ENCODE measurements at places on chromosomes 3 and 15.
A peak's percentile ranks its signal among the peaks of the same experiment; 100 is the strongest.

DNA sequence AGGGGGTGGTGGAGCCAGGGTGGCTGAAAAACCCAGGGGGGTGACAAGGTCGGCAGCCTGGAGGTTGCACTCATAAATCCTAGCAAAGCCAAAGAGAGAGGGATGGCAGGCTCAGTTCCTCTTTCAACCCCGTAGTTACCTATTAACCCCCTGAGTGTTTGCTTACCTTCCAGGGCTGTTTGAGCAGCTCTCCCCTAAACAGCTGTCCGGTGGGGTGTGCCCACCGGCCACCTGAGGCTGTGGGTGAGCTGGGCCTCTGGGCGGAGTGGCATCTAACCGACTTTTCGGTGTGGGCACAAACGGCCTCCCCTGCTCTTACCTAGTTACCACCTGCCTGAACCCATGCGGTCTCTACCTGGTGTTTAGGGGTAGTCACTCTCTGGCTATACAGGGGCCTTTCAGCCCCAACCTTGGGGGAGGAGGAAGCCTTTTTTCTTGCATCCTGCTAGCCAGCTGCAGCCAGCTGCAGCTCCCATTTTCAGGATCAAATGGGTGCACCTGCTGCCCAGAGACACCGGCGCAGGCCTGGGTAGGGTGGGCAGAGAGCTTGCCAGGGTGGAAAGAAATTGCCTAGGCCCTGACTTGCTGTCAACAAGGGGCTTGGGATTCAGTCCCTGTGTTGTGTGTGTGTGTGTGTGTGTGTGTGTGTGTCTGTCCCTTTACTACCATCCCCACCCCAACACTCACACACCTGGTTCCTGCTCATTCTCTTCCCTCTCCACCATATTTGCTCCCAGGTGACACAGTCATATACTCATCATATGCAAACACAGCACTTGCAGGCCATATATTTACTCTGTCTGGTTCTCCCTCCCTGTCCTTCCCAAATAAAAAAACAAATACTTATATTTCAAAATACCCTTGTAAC, 3.7 kb downstream of the DLL4 start:
- DNase-seq: no peak

DNA sequence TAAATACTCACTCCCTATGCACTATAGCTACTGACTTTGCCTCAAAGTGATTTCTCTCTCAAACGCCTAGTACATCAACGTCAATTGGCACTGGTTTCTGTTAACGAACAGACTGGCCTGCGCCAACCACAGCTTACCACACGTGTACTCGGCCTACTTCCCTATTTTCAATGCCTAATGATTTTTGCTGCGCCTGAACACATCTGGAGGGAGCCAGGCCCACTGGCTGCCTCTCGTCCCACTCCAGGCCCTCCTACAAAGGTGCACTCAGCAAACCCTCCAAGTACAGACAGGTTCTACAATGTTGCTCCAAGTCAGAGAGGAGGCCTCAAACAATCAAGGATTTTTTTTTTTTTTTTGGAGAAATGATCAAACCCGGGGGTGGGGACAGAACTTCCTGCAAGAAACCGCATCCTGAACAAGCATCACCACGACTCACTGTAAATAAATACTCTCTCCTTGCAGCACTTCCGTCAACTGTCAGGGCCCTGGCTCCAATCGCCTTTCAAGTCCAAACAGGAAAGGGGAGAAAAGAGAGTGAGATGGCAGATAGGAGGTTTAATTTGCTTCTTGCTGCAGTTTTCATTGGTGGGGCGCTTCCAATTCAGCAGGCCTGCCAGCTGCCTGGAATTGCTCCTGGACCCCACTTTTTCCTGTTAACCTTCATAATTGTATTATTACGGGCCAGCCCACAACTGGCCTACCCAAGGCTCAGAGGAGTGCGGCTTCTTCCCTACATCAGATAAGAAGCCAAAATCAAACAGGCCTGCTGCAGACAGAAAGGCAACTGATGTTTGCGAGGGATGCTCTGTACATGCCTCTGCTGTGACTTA, 139.3 kb downstream of the FOXP1 start:
- peak; percentile 28 for DNase-seq

GRCh38 chr3:86562090-86562489, 428.9 kb downstream of the VGLL3 start:
- no peak for DNase-seq

GRCh38 chr15:57198654-57199291, 177.5 kb upstream of the CGNL1 start:
- no peak for DNase-seq

DNA sequence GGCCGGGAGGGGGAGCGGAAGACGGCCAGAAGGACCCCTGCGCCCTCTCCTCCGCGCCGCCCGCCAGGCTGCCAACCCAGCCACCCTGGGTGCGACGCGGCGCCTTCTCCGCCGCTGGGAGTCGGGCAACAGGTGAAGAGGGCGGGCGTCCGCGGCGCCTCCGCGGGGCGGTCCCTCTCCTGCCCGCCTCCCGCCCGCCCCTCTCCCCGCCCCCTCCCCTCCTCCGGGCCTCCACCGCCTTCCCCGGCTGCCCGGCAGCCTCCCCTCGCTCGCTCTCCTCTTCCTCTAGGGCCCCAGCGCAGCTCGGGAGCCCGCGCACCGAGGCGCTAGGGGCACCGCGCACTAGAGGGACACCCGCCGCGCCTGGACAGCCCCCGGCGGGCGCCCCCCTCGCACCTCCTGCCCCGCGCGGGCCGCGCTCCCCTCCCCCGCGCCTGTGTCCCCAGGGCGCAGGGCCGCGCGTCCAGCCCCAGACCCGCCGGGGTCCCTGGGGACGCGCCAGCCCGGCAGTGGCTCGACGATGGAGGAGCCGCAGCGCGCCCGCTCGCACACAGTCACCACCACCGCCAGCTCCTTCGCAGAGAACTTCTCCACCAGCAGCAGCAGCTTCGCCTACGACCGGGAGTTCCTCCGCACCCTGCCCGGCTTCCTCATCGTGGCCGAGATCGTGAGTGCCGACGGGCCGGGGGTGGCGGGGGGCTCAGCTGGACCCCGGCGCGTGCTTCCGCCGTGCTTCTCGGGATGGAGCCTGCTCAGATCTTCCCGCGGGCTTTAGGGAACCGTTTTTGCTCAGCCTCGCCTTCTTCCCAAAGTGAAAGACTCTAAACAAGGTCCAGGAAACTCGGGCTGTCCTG, at the start of gene CMTM8:
TSS of gene CMTM8 (plus strand) at position 228 of the 854 bp plus-strand sequence. CDS start at position 521, 293 bp downstream.
- no peak for DNase-seq

- DNase-seq: no peak
Observed at GRCh38 chr3:123781138-123781537, 103.0 kb downstream of the MYLK start.

DNA sequence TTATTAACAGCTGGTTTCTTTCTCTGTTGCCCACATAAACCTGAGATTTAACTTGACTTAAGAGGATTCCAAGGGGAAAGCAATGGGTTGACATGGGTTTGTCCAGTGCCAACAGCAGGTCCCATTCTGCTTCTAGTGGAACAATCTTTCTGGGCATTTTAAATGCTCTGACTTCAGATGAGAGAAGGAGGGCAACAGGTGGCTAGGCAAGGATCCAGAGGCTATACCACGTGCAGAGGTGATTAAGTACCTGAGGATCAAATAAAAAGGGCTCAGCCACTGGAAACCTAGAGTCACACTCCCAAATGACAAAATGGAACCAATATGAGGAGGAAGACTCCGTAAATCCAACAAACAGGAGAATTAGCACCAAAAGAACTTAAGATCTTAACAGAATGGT, 28.5 kb downstream of the CMTM6 start:
- no peak for DNase-seq

- no peak for DNase-seq
Observed at GRCh38 chr3:12451960-12452359, 32.3 kb upstream of the TSEN2 start.

GRCh38 chr15:33201491-33202231, 7.1 kb upstream of the FMN1 start:
- no peak for DNase-seq

GRCh38 chr15:42919799-42920518, 619 bp downstream of the TTBK2 start:
- DNase-seq: no peak

DNA sequence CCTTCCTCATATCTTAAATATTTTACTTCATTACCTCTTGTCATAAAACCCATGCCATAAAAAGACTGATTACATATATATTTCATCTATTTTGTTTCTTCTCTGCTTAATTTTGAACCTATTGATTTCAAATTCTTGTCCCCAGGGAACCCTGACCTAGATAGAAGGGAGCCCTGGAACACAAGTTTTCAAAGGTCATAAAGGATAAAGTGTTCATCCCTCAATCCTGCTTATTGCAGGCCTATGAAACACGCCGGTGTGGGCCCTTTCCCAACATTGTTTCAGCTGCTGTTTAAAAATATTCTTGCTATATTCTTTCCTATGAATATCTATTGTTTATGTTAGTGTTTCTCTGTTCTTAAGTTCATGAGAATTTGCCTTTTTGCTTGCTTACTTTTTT, 1389.5 kb upstream of the GBE1 start:
- DNase-seq: no peak

DNA sequence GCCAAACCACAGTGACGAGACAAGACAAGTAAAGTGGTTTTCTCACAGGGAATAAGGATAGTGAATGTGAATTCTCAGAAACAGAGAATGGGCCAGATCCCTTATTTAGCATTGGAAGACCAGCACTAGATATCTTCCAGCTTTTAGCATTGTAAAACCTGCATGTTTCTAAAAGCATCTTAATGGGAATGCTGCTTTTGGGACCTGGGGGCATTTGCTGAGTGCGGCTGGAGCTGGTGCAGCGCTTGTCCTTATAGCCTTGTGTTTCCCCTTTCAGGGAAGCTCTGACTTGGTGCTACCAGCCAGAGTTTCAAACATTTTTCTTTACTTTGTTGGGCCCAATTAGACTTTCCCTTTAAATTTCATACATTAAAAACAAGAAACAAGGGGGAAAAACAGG, 52.9 kb downstream of the CLSTN2 start:
- no peak for DNase-seq

- peak; percentile 6 for DNase-seq
Observed at GRCh38 chr15:89472785-89473256, 23.6 kb downstream of the RHCG start.

- DNase-seq: no peak
Observed at GRCh38 chr3:152769523-152769922, 65.4 kb upstream of the P2RY1 start.

DNA sequence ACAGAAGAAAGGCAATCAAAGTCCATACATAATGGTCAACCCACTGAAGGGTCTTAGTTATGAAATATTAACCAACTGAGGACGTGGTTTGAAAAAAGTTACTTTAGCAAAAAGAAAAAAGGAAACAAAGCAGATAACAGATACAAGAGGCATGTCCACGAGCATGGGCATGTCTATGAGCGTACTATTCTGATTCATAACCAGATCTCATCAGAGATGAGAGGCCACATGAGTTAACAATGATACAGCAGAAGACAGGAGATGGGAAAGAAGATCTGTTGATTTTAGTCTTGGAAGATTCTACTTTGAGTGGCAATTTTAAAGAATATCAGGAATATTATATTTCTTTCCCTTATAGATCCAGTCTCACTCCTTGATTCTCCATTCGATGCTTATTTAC, 262.9 kb upstream of the SLITRK3 start:
- DNase-seq: no peak

DNA sequence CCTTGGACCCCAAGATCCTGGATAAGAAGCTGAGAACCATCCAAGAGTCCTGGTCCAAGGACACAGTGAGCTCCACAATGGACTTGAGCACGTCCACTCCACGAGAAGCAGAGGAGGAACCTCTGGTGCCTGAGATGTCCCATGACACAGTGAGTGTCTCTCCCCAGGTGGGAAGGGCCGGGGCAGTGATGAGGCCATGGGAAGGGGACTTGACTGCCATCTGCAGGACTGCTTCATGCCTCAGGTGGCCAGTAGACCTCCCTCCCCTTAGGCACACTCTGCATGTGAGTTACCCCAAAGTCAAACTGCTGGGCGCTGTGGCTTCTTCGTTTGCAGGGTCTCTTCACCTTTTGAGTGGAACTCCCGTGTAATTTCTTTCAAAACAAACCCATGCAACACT, 59.7 kb downstream of the CCDC33 start:
- no peak for DNase-seq

- peak; percentile 24 for DNase-seq
Observed at GRCh38 chr15:85854345-85855097, 59.8 kb upstream of the KLHL25 start.

- DNase-seq: no peak
Observed at GRCh38 chr15:80732818-80733217, 37.7 kb downstream of the ABHD17C start.

DNA sequence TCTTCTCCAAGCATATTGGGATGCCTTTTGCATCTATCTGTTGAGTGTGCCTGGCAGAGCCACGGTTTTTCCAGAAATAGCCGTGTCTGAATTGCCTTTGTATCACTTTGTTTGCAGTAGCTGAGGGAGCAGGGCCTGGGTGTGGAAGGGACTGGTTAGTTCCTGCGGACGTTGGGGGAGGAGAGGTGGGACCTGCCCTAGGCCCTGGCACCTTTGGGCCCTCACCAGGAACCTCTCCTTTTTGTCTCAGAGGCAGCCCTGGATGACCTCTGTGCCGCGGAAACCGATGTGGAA, 18.6 kb downstream of the ATRIP start:
- no peak for DNase-seq

GRCh38 chr3:56200251-56200650, 268.0 kb downstream of the ERC2 start:
- no peak for DNase-seq

DNA sequence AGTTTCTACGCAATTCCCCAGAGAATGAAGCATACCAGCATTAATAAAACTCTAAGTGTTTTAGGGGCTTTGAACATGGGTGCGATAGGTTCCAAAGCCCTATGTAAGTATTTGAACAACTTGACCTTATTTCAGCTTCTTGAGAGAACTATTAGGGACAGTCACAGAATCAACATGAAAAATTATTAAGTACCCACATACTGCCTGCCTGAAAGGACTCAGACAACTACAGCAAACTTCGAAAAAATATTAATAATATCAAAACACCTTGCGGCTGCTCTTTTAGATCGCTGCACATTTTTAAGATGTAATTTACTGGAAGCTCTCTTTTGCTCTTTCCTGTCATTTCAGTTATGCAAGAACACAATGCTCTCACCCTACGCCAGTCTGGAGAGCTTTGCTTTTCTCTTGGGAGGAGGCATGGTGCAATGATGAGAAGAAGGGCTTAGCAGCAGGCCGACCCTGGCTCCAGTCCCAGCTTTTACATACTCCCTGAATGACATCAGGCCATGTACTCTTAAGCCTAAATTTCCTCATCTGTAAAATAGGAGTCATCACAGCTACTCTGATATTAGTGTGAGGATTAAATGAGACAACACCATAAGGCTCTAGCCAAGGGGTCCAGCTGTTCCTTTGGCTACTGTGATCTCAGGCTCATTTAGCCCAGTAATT, 640.7 kb downstream of the FHIT start:
- DNase-seq: peak; percentile 84

- DNase-seq: no peak
Observed at GRCh38 chr15:52523192-52523591, 5.5 kb downstream of the MYO5A start.

Data from fibroblast of skin of left quadriceps (primary cell).